Upper lobe of right lung (tissue), 1 donor: ENCODE measurements at places on chromosomes 1 and 21.

GRCh38 chr21:44370786-44371410 lies 17.5 kb downstream of the TRPM2 start:
- DNase-seq = peak; percentile 54

DNA sequence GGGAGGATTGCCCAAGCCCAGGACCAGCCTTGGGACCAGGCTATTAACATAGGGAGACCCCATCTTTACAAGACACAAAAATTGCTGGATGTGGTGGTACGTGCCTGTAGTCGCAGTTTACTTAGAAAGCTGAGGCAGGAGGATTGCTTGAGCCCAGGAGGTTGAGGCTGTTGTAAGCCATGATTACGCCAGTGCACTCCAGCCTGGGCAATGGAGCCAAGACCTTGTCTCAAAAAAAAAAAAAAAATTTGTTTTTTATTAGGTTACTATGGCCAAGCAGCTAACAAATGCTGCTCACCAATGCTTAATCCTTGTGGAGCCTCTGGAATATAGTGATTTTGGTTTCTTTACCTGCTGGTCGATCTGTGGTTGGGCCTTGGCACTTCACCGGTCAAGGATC lies 8.8 kb downstream of the ARID1A start:
- no peak for DNase-seq

DNA sequence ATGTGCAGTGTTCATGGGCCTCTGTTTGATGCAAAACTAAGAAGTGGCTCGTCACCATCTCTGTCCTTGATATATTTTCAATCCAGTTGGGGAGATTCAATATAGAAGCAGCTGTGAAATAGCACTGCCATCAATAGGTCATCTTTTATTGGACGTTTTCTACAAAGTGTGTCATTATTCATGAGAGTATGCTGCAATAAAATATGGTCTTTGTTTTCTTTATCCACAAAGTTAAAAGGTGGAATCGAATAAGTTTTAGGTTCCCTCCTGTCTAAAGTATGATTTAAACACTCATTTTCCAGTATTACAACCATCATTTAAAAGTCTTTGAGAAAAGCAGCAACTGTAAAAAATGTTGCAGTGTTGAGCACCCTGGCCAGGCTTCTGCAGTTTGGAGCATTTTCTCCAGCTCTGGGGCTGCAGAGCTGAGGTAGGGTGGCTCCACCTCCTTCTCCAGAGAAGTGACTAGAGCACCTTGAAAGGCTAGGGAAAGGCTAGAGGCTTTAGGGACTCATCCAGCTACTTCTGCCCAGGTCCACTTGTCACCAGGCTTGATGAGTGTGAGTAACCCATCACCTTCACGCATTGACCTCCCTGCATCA lies 56.5 kb upstream of the DNAH14 start:
- no peak for DNase-seq

GRCh38 chr1:180781718-180782117 lies 131.0 kb upstream of the KIAA1614 start:
- no peak for DNase-seq

GRCh38 chr1:24910751-24911650 lies 19.1 kb downstream of the RUNX3 start:
- no peak for DNase-seq

- DNase-seq = no peak
Measured at GRCh38 chr21:14763695-14764064, 217.6 kb upstream of the SAMSN1 start.

DNA sequence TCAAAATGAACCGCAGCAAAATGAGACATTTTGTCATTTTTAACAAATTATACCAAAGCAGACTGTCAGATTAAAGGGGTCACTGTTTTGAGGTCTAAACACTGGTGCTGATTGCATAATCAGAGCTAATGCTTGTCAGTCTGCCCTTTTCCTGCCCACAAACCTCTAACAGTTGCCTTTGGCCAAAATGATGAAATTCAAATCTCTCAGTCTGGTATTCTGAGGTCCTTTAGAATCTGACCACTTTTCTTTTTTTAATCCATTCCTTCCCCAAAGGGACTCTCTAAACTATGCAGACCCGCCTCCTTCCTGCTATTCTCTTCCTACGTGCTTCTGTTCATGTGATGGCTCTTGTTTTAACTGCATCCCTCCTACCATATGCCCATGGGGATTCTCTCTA lies 145.2 kb upstream of the SPATA6 start:
- no peak for DNase-seq

DNA sequence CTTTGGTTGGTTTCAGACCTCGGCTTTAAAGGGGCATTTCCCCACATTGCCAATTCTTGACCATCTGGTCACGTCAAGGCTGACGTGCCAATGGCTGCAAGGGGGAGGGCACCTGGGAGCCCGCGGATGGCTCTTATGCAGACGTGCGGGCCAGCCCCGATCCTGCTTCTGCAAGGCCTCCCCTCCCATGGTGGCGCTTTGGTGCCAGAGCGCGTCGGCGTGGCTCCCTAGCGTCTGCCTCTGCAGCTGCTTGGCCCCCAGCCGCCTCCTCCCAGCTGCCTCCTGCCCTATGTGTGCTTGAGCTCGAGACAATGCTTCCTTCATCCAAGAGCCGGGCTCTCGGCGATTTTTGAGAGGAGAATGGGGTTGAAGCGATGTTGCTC lies 29.1 kb downstream of the SKI start:
- DNase-seq = no peak

DNA sequence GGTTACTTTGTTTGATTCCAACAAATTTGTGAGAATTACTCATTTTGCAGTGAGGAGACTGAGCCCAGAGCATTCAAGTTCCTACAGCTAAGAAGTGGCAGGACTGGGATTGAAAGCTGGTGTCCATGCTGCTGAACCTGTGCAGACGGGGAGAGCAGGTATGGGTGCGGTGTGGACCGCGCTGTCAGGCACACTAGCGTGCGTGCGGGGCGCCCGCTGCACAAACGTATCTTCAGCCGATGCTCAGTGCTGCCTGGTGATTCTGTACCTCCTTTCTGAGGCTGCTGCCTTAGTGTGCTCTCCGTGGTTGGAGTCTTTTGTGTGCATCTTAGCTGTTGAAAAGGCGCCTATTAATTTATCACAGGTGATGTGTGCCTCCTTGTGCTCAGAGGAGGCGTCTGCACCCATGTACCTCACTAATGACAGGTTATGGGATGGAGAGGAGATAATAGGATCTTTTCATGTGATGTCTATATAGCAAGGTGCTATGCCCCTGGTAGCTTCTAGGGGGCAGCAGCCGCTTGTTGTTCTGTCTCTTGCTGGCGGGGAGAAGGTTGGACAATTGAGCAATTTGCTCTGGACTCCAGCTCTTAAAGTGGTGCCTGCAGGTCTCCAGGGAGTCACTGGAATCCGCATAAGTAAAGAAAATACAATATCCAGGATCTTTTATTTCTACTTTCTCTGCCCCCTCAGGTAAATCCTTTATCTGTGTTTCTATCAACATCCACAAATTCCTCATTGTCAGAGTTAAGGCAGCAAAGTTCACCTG lies 32.5 kb downstream of the PEX14 start:
- no peak for DNase-seq

- DNase-seq = no peak
Measured at GRCh38 chr1:78691995-78692747, 42.5 kb downstream of the IFI44 start.

GRCh38 chr1:25805863-25806225 lies 5.9 kb downstream of the SELENON start:
- no peak for DNase-seq

GRCh38 chr1:248820041-248820585 lies 5.6 kb downstream of the SH3BP5L start:
- no peak for DNase-seq

- no peak for DNase-seq
Measured at GRCh38 chr1:94119796-94120569, 965 bp downstream of the ABCA4 start.

DNA sequence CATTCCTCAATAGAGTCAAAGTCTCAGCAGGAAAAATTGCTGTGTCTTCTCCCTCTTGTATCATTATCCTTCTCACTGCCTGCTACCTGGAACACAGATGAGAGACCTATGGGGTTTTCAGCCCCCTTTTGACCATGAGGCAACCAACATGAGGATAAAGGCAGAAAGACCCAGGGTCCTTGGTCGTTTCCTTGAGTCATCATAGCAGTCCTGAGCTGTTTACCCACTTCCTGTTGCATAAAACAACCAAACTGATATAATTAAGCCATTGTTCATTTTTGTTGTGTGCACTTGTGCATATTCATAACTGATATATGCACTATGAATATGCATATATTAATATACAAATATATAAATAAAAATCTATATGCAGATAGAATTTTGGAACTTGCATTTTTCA lies 188.3 kb upstream of the MAP1LC3C start:
- DNase-seq = no peak

DNA sequence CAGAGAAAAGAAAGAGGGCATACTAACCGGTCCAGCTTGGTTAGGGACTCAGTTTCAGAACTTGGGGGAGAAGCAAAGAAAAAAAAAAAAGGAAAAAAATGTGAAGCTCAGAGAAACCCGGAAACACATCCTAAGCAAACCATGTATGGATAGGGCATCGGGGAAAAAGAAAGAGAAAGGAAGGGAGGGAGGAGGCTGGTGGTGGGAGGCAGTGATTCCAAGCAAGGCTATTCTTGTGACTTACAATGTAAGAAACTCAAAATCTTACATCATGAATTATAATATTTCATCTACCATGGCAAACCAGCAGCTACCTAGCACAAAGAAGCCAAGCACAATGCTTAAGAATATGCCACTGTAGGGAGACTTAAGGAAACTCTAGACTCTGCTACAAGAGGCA lies 60.3 kb downstream of the UBR4 start:
- no peak for DNase-seq

DNA sequence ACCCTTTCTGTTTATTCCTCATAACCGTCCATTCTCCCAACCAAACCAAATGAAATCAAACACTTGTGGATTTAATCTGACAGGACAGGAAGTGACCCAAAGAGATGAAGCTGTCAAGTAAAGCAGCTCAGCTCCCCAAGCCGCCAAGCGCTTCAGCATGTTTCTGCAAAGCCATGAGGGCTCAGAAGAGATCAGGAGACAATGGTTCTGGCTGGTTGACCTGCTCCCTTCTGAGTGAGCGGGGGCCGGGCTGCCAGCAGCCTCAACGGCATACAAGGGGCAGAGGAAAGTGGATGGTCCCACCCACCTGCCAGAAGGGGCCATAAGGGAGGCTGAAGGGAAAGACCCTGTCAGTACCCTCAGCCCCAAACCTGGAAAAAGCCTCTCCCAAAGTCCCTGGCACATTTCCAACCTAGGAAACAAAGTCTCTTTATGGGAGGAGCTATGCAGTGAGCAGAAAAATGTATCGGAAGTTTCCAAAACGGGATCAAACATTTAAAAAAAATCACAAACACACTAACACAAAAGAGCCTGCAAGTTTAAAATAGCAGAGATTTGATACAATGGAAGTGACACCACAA lies 45.4 kb downstream of the SLC45A1 start:
- DNase-seq = no peak

DNA sequence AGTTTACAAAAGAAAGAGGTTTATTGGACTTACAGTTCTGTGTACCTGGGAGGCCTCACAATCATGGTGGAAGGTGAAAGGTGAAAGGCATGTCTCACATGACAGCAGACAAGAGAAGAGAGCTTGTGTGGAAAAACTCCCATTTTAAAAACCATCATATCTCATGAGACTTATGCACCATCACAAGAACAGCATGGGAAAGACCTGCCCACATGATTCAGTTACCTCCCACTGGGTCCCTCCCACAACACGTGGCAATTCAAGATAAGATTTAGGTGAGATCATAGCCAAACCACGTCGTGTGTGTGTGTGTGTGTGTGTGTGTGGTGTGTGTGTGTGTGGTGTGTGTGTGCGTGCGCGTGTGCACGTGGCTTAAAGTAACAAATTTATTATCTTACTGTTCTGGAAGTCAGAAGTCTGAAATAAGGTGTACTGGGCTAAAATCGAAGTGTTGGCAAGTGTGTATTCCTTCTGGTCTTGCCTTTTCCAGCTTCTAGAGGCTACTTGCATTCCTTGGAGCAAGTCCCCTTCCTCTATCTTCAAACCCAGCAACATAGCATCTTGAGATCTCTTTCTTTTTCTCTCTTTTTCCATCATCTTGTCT lies 48.1 kb upstream of the MPC2 start:
- DNase-seq = no peak

GRCh38 chr21:42148097-42148496 lies 70.8 kb upstream of the ABCG1 start:
- DNase-seq = no peak

GRCh38 chr1:111776391-111776790 lies 20.7 kb downstream of the DDX20 start:
- no peak for DNase-seq

- DNase-seq = peak; percentile 79
Measured at GRCh38 chr1:63774617-63775417, 1.0 kb downstream of the ROR1 start.

DNA sequence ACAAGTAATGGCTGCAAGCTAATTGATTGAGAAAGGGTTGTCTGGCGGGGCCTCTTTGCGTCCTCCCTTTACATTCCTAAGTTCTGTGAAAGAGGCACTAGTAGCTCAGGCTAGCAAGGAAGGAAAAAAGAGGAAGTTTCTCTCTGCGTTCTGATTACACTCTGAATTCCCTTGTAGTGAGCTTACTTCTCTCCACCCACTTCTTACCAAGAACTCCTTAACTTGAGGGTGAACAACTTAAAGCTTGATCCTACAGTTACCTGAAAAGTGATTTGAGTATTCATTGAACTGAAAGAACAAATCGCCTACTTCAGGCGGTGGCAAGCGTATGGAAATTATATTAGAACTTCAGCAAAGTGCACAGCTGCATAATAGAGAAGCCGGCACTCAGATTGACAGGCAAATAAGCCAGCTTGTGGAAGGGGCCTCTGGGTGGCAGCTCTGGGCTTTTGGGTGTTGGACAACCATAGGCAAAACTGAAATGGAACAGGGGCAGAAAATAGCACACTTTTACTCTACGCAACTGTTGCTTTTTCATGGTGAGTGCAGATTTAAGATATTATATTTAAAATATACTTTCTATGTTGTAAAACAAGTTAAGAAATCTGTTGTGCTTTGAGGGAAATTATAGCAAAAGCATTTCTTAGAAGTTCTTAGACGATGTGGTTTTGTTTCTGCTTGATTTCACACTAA lies 464.5 kb downstream of the USP25 start:
- DNase-seq = peak; percentile 73

- no peak for DNase-seq
Measured at GRCh38 chr1:203346060-203346768, 4.7 kb downstream of the FMOD start.

GRCh38 chr1:240073097-240073496 lies 18.6 kb upstream of the FMN2 start:
- DNase-seq = no peak

DNA sequence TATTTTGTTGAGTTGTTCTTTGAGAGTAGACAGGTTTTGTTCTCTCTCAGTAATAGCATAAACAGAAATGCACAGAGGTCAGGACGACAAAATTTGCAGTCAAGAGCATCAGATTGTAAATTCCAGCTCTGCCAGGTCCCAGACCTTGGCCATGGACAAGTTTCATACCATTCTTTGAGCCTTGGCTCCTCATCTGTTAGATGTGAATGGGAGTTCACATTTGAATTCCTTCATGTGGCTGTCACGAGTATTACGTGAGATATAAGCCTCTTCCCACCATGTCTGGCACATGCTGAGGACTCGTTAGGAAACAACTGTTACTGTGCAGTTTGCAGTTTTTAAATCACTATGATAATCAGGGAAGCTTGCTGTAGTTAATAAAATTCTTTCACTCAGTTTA lies 93.2 kb upstream of the KCTD3 start:
- no peak for DNase-seq

- DNase-seq = no peak
Measured at GRCh38 chr1:27504588-27505419, 14.8 kb upstream of the WASF2 start.

- no peak for DNase-seq
Measured at GRCh38 chr21:30227128-30227527, 11.2 kb upstream of the CLDN8 start.

- no peak for DNase-seq
Measured at GRCh38 chr1:170866646-170867045, 68.7 kb upstream of the MROH9 start.

- no peak for DNase-seq
Measured at GRCh38 chr1:41286486-41286885, 44.4 kb upstream of the SCMH1 start.
